ENCODE measurements at places on chromosomes 6 and 20. TPM values are rescaled to one million over a fixed set of nuclear protein-coding genes. Genes with fewer than 3 reads are reported as not detected.

GRCh38 chr6:155062866-155063341 lies 67.8 kb downstream of the TIAM2 start:
- no peak overlapping the region for H3K27ac ChIP-seq
- no peaks in the 10 kb centered on the region for H3K4me1 ChIP-seq
- H3K27me3 ChIP-seq, result no peaks in the 10 kb centered on the region
- H3K36me3 ChIP-seq, result no peaks in the 10 kb centered on the region
- no peak for DNase-seq

DNA sequence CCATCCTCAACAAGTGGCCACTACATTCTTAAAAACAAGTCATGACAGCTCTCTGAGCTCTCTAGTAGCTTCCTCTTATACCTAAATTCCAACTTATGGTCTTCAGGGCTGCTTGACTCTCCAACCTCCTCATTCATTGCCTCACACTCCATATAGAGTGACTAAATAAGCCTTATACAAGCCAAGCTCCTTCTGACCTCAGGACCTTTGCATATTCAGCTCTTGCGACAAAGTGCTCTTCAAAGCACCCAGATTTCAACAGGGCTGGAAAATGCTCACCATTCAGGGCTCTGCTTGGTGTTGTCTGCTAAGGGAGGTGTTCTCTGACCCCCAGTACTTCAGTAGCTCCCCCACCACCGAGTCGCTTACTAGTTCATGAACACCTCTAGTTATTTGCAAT lies 3.7 kb downstream of the TREML2 start:
- no peak for DNase-seq
- no peak overlapping the region for H3K27ac ChIP-seq
- H3K36me3 ChIP-seq, result no peaks in the 10 kb centered on the region
- no peak overlapping the region for H3K4me3 ChIP-seq
- H3K27me3 ChIP-seq, result peaks cover 24% of the 10 kb centered on the region
- H3K4me1 ChIP-seq, result peaks cover 12% of the 10 kb centered on the region

The CCND3 gene
- total RNA-seq, result 40.6 TPM

DNA sequence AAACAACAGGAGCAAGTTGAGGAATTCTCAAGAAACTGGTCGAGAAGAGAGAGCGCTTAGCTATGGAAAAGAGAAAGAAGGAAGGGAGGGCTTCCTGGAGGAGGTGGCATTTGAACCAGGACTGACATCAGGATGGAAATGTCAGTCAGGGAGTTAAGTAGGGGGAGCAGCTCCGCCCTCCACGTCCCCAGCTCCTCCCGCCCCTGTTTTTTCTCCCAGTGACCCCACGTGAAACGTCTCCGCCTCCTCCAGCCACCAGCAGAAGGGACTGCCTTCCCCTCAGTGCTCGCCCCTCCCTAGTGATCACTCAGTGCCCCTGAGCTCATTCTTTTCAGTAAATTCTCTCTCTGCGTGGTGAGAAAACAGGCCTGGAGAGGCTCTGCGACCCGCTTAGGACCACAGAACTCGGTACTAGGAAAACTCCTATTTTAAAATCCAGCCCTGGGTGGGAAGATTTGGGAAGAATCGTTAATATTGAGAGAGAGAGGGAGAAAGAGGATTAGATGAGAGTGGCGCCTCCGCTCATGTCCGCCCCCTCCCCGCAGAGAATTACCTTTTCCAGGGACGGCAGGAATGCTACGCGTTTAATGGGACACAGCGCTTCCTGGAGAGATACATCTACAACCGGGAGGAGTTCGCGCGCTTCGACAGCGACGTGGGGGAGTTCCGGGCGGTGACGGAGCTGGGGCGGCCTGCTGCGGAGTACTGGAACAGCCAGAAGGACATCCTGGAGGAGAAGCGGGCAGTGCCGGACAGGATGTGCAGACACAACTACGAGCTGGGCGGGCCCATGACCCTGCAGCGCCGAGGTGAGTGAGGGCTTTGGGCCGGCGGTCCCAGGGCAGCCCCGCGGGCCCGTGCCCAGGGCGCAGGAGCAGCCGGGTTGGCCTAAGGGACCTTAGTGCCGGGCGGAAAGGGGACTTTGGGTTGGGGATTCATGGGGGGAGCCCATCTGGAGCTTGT lies 4.6 kb downstream of the HLA-DPB1 start:
- H3K27ac ChIP-seq, result peak overlapping the region; percentile 78
- H3K36me3 ChIP-seq, result peaks cover 21% of the 10 kb centered on the region
- H3K27me3 ChIP-seq, result no peaks in the 10 kb centered on the region
- H3K4me3 ChIP-seq, result peak overlapping the region; percentile 45
- no peaks in the 10 kb centered on the region for H3K4me1 ChIP-seq

- H3K27ac ChIP-seq, result no peak overlapping the region
- H3K27me3 ChIP-seq, result peaks cover 9% of the 10 kb centered on the region
- no peak for DNase-seq
- H3K4me1 ChIP-seq, result peaks cover 31% of the 10 kb centered on the region
- H3K4me3 ChIP-seq, result no peak overlapping the region
These were observed 5.1 kb downstream of the OGFR start for GRCh38 chr20:62809530-62810428.

DNA sequence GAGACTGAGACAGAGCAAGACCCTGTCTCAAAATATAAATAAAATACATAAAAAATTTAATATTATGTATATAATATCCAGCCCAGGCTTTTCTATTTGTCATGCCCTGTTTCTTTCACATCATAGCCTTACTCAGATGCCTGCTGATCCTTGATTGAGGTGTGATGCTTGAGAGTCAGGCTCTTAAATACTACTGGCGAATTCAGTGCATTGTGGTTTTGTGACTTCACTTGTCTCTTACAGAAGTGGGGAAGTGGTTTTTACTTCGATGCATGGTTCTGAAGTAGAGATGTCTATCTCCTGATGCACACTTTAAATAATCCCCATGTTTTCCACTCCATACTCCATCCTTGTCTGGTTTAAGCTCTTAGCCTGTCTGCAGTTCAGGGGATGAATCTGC lies 29.1 kb downstream of the ASXL1 start:
- peaks cover 71% of the 10 kb centered on the region for H3K4me1 ChIP-seq
- H3K27me3 ChIP-seq, result no peaks in the 10 kb centered on the region
- H3K27ac ChIP-seq, result peak overlapping the region; percentile 32
- DNase-seq, result no peak
- H3K36me3 ChIP-seq, result peaks cover 23% of the 10 kb centered on the region
- H3K4me3 ChIP-seq, result no peak overlapping the region

The OR2H1 gene
- not detected for total RNA-seq

GRCh38 chr20:35314816-35315631 lies 22.8 kb upstream of the FAM83C start:
- no peak overlapping the region for H3K4me3 ChIP-seq
- no peaks in the 10 kb centered on the region for H3K27me3 ChIP-seq
- DNase-seq, result no peak
- peaks cover 4% of the 10 kb centered on the region for H3K36me3 ChIP-seq
- H3K4me1 ChIP-seq, result peaks cover 14% of the 10 kb centered on the region

DNA sequence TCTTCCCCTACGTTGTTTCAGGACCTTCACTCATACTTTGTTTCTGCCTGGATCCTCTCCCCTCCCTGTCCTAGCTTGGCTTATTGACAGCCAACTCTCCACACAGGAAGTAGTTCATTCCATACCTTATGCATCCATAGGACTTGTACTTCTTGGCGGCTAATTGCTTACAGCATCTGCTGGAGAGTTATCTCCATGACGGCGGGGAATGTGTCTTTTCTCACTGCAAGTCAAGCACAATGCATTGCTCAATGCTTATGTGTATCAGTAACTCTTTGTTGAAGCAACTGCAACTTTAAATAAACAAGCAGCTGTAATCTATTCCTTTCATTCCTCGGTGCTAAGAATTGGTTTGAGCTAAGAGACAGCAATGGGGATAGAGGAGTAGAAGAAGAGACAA lies 551.3 kb upstream of the EPHA7 start:
- H3K4me3 ChIP-seq, result no peak overlapping the region
- no peaks in the 10 kb centered on the region for H3K4me1 ChIP-seq
- H3K36me3 ChIP-seq, result no peaks in the 10 kb centered on the region
- H3K27me3 ChIP-seq, result no peaks in the 10 kb centered on the region
- H3K27ac ChIP-seq, result no peak overlapping the region

GRCh38 chr6:154938221-154938580 lies 56.9 kb upstream of the TIAM2 start:
- DNase-seq, result peak; percentile 90
- no peak overlapping the region for H3K27ac ChIP-seq
- no peaks in the 10 kb centered on the region for H3K36me3 ChIP-seq
- H3K4me3 ChIP-seq, result no peak overlapping the region

DNA sequence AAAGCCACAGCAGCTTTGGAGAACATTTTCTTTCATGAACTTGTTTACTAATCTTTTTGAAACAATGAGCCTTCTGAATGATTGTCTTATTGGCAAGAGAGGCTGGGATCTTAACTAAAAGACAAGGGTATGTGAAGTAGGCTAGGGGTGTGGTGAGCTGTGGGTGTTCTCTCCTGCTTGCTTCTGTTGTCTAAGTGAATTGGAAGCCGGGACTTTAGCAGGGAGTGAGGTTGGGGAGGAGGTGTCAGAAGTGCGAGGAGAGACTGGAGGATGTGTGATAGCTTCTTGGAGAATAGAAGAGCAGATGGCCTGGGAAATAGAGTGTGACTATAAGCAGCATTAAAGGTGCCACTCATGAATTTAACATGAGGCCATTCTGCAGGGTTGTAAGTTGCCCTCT lies 562.8 kb downstream of the UTRN start:
- no peak overlapping the region for H3K27ac ChIP-seq
- peaks cover 59% of the 10 kb centered on the region for H3K36me3 ChIP-seq
- no peaks in the 10 kb centered on the region for H3K4me1 ChIP-seq
- no peaks in the 10 kb centered on the region for H3K27me3 ChIP-seq

DNA sequence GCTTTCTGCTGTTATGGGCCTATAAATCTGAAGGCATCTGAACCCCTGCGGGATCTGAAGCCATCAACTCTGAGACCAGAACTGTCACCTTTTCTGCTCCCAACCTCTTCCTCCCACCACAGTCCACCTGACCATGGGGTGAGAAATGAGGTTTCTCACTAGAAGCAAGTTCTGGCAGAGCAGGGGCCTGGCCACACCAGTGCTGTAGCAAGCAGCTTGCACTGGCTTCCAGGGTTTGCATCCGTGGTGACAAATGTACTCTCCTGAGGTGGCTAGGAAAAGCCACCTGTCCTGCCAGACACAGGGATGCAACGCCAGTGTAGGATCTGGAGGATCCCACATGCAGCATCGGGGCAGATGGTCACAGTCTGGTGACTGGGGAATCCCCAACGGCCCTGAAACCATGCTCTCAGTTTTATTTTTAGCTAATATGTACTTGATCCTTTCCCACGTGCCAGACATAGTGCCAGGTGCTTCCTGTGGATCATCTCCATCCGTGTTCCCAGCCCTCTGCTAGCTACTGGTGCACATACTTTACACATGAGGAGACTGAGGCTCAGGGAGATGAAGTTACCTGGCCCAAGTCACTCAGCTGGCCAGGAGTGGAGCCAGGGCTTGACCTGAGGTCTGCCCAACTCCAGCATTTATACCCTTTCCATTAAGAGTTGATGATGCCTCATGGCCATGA lies 122.1 kb upstream of the SPACA1 start:
- no peak overlapping the region for H3K27ac ChIP-seq
- H3K4me1 ChIP-seq, result peaks cover 7% of the 10 kb centered on the region
- H3K36me3 ChIP-seq, result no peaks in the 10 kb centered on the region

- H3K4me3 ChIP-seq, result no peak overlapping the region
- peak overlapping the region; percentile 17 for H3K27ac ChIP-seq
- peaks cover 81% of the 10 kb centered on the region for H3K4me1 ChIP-seq
- no peaks in the 10 kb centered on the region for H3K27me3 ChIP-seq
- H3K36me3 ChIP-seq, result peaks cover 25% of the 10 kb centered on the region
- no peak for DNase-seq
These were observed 18.6 kb downstream of the RRBP1 start for GRCh38 chr20:17663486-17663885.

The ADGRF4 gene
- total RNA-seq, result not detected

DNA sequence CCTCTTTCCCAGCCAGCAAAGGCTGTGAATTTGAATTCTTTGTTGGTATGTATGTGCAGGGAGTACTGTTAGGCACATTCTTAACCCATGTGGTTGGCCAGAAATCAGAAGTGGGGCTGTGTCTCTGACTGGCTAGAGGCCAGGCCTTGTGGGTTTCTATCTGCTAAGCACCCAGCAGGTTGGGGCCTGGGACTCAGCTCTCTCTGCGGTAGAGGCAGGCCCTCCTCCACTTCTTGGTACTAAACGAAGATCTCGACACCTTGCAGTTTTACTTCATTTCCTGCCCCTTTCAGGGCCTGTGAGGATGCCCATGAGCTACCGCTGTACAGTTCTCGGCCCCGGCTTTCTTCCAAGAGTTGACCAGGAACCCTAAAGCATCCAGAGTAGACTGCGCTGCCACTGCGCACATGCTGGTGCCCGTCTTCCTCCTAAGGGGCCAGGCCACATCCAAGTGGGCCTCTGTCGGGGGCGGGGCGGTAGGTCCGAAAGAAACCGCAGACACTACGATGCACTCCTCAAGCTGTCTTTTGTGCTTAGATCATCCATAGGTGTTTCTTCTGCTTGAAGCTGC lies 51.1 kb downstream of the TCP11 start:
- peaks cover 70% of the 10 kb centered on the region for H3K4me1 ChIP-seq
- peak; percentile 17 for DNase-seq
- H3K27ac ChIP-seq, result peak overlapping the region; percentile 80
- H3K36me3 ChIP-seq, result peaks cover 58% of the 10 kb centered on the region

DNA sequence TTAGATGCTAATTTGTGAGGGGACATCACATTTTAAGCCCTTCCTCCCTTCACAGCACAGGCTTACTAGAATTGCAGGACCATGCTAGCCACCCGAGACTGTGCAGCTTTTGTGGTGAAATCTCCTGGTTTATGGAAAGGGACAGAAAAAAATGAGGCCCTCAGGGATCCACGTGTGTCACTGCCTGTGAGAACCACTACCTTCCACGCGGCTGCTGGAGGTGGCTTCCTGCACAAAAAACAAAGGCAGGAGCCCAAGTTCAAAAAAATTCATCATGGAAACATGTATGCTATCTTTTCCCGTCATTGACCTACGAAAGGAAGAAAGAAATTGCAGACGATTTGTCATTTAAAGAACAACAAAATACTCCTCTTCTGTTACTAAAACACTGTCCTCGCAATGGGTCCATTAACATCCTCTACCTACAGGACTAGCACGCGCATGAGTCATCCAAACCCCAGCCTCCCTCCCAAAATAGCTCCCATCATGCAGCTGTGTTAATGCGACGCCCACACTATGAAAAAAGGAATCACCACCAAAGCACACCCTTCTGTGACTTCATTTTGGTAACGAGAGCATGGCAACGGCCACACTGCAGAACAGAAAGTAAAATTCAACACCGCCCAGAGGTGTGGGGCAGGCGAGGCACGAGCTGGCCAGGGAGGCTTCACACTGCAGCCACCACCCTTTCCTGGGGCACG lies 45.7 kb downstream of the RAMACL start:
- peak; percentile 45 for DNase-seq
- peaks cover 35% of the 10 kb centered on the region for H3K36me3 ChIP-seq
- H3K4me1 ChIP-seq, result peaks cover 29% of the 10 kb centered on the region

DNA sequence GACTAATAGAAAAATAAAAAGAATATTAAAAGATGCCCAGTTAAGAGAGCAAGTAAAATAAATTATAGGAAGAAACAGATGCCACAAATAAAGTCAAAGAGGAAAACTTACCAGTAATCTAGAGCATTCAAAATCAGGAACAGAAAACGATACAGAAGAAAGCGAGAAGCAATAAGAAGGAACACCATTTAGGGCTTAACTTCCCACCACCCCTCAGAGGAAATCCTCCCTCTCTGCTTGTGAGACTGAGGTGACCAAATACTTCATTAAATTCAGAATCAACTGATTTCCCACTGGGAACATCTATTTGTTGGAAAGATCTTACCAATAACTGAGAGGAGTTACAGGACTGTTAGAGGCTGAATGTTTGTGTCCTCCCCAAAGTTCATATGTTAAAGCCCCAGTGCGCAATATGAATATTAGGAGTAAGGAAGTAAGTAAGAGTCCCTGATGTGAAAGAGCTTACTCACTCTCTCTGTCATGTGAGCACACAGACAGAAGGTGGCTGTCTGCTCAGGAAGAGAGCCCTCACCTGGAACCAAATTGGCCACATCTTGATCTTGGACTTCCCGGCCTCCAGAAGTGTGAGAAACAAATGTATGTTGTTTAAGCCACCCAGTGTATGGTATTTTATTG lies 19.5 kb downstream of the KATNA1 start:
- no peaks in the 10 kb centered on the region for H3K36me3 ChIP-seq
- no peaks in the 10 kb centered on the region for H3K4me1 ChIP-seq
- H3K27me3 ChIP-seq, result no peaks in the 10 kb centered on the region
- H3K4me3 ChIP-seq, result no peak overlapping the region
